ENCODE measurements at places on chromosomes 11 and 22.

- DNase-seq = no peak
Measured at GRCh38 chr11:14927146-14927545, 35.1 kb upstream of the CYP2R1 start.

DNA sequence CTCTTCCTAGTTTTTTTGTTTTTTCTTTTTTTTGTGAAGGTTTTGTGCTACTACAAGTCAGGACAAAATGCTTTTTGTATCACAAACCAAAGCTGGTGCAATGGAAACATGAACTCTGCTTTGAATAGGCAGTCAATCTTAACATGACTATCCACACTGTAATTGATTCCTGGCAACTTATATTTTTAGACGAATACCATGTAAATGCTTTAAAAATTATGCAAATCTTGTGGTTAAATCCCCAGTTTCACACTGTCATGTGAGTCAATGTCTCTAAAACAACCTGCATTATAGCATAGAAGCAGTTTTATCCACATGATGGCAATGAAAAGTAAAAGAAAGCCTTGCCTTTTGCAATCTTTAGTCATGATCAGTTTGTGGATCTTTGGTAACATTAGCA, 8.9 kb downstream of the TRPC6 start:
- DNase-seq = no peak

DNA sequence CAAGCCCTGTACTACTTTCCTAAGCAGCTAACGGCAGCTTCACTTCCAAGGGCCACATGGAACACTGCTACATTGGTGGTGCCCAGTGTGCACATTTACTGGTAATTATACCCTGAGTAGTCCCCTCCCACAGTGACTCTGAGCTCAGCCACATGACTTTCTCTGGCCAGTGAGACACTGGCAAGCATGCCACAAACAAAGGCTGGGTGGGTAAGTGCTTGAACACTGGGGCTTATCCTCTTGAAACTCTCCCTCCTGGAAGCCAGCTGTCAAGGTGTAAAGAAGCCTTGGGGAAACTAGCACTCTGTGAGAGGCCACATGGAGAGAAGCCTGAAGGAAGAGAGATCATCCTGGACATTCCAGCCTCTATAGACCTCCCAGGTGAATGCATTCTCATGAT, 54.4 kb upstream of the DRD2 start:
- DNase-seq = no peak

DNA sequence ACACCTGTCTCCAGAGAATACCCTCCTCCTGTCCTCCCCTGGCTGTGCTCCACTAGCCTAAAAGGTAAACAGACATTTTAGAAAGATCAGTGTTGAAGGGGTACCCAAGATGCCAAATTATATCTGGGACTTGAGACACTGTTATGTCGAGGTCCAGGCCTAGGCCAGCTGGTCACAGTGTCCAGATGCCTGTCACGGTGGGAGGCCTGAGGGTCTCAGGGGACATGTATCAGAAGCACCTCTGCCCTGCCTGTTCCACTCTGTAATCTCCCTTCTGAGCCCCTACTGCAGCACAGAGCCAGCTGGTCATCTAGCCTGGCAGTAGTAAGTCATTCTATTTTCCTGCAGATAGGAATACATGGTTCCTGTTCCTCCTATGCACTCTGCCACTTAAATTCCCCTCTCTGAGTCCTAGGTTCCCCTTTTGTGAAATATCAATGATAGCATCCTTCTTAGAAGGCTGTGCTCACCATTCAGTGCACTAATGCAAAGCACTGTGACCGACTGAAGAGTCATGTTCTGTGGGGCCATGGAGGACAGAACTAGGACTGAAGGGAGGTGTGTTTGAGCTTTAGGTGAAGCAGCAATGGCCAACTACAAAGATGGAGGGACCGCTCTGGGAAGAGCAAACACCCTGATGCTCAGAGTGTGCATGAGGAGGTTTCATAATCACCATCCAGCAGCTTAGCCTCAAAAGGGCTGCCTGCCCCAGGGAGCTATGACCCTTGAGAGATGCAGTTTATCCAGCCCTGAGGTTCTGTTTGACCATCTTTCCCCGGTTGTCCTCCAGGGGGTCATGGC, 44.8 kb upstream of the TUB start:
- no peak for DNase-seq

Data from SW 1271 (cell line).